NCI-H1105 treated with DMSO at 0.1 percent for 48 hours (cell line): ENCODE measurements at places on chromosomes 1 and 21.

DNA sequence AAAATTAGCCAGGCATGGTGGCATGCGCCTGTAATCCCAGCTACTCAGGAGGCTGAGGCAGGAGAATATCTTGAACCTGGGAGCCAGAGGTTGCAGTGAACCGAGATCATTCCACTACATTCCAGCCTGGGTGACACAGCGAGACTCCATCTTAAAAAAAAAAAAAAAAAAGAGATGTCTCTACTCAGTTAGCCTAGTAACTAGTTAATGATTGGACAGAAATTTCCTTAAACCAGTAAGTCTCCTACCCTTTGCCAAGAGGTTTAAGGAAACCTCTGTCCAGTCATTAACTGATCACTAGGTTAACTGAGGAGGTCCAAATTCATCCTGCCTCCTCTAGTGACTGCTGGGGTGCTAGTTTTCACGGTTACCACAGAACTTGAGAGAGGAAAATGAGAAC lies 143.9 kb upstream of the UBE2U start:
- no peak for DNase-seq

GRCh38 chr1:225930566-225930965 lies 6.5 kb upstream of the PYCR2 start:
- no peak for DNase-seq

GRCh38 chr1:152388889-152389288 lies 25.2 kb downstream of the CRNN start:
- DNase-seq, result no peak

DNA sequence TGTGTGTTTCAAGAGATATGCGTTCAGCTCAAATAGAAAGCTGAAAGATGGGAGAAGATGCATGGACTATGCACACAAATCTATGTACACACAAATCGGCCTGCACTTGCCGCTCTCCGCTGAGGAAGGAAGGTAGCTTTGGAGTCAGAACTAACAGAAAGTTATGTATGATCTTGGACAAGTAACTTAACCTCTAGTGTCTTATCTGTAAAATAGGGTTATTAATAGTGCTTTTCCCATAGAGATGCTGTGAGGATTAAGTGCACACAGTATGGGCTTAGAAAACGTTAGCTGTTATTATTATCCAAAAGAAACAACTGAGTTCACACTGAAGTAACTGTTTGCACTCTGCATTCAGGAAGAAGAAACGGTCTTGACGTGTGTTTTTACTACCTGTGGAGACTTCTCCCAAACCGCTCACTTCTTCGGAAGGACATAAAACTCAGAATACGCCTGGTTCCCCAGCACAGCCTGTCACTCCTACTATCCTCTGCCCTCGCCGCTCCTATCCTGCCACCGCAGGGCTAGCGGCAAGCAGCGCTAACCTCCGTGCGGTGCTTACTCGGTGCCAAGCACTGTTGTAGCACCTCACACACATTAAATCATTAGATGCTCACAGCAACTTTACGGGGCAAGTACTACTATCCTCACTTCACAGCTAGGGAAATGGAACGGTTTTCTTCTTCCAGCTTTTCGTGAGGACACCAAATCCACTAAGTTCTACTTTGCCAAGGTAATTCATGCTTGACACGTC lies 1.3 kb downstream of the TGFBR3 start:
- peak; percentile 37 for DNase-seq

GRCh38 chr1:119550381-119550780 lies 43.4 kb downstream of the HSD3B1 start:
- DNase-seq, result no peak

GRCh38 chr1:99627615-99628014 lies 18.3 kb upstream of the PALMD start:
- no peak for DNase-seq

DNA sequence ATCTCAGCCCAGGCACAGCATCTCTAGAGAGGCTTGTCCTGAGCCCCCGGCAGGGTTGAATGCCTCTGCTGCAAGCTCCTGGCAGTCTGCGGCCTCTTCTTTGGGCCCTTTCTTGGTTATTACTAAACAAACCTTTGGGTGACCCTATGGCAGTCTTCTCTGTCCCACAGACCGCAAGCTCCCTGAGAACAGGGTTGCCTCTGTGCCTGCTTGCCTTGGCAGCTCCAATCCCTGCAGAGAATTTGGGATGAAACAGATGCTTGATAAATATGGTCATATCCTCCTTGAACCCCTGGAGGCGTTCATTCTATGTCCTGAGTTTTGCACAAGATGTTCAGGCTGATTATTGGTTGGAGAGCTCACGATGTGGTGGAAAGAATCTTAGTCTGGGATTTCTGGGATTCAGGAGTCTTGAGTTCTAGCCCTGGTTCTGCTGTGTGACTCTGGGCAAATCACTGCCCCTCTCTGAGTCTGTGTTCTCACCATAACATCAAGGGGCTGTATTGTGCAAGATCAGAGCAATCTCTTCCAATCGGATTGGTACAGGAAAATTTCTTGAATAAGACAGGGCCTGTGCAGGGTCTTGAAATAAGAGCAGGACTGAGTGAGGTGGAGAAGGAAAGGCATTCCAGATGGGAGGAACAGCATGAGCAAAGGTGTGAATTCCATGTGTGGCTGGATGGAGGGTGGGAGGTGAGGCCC lies 49.6 kb downstream of the EDN2 start:
- DNase-seq, result no peak

DNA sequence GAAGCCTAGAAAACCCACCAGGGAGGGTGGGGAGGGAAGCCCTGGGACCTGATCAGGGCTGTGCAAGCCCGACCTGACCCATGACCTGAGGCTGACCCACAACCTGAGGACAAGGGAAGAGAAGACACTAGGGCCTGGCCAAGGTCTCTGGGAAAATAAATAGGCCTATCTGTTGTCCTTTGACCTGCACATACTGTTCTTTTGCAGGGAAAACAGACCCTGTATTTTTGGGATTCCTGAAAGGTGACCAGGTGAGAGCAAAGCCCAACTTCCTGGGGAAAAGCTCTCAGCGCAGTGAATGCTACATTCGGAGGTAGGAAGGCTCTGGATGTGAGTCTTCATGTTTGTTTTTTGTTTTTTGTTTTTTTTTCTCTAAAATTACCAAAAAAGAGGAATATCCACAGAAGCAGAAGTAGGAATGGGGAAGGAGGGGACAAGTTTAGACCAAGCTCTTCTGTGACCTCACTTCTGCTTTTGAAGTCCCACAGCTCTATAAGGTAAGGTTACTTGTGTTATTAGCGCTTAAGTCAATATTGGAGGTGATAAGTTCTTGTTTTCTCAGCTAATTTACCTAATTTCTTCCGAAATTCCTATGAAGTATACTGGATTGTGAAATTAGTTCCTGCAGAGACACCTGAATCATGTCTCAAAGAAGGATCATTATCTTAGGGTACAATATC lies 26.2 kb upstream of the LYST start:
- no peak for DNase-seq

GRCh38 chr1:50135716-50136115 lies 27.0 kb downstream of the ELAVL4 start:
- no peak for DNase-seq

GRCh38 chr1:25875154-25875855 lies at the start of gene PAQR7:
Gene PAQR7, minus strand, starts transcription at chr1:25875708. Its CDS starts 11,869 bp downstream, at chr1:25863839.
- peak; percentile 78 for DNase-seq

DNA sequence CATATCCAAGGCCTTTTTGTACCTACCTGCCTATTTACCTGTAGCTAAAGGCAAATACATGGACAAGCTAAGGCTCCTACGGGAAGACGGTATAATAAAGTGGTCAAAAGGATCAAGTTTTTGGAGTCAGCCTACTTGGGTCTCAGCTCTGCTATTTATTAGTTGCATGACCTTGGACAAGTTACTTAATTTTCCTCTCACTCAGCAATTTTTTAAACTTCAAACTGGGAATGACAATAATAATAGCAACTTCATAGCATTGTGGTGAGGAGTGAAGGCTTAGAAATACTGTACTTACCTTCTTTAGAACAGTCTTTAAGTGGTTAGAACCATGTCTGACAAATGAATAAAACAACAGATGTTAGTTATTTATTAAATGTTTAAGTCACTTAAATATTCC lies 60.2 kb upstream of the SLC35F3 start:
- no peak for DNase-seq

DNA sequence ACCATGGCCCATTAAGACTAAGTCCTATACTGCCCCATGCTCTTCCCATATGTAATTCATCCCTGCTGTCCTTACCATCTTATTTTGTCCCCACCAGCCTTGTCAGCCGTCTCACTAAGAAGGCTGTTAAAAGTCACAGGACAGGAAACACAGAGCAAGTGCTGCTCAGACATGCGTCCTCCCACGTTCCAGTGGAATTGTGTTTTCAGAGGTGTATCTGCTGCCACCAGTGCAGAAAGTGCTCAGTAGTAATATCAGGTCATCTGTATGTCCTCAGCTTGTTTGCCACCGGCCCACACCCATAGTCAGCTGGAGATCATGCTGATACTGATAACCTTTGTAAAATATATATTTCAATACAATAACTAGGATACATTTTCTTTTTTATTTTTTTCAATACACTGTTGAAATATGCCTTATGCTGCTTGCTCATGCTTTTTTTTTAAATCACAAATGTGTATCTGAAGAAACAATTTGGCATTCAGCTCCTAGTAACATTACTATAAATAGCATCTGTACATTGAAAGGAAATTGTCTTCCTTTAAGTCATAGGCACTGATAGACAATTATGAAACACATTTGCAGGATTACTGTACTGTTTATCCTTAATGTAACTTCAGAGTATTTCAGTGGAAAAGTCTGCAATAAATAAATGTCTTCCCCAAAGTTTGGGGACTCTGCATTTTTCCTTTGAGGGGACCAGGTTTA lies 156.9 kb downstream of the EDEM3 start:
- no peak for DNase-seq

DNA sequence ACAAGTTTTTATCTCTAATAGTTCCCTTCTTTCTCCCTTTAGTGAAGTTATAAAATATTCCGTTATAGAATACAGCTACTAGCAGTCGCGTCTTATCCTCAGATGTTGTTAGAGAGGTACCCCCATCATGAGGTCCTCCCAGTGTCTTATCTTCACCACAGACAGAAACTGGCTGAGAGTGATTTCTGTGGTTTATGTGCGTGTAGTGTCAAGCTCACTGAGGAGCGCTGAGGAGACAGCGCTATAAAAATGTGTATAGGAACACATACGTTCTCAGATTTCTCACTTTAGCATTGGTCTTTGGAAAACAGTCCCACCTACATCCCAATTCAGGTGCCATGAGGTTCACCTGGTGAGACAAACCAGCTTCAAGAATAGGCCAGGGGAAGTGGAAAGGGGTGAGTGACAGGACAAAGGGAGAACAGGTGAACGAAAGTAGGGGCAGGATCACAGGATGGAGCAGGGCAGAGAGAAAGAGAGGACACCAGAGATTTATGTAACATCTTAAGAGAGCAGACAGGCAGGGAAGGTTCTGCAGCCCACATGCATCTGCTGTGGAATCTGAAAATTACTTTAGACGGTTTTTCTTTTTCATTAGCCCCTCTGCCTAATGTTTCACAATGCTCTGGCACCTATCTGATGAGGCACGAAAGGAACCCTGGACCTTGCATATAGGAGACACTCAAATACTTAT lies 2.7 kb upstream of the PLEKHO1 start:
- DNase-seq, result no peak

- no peak for DNase-seq
Observed at GRCh38 chr1:185300152-185300551, 16.9 kb downstream of the IVNS1ABP start.

- no peak for DNase-seq
Observed at GRCh38 chr1:60906526-60906925, 175.8 kb upstream of the NFIA start.

GRCh38 chr1:12204140-12204539 lies 25.7 kb upstream of the VPS13D start:
- DNase-seq, result no peak

- no peak for DNase-seq
Observed at GRCh38 chr1:111895469-111895868, 94.0 kb downstream of the KCND3 start.

DNA sequence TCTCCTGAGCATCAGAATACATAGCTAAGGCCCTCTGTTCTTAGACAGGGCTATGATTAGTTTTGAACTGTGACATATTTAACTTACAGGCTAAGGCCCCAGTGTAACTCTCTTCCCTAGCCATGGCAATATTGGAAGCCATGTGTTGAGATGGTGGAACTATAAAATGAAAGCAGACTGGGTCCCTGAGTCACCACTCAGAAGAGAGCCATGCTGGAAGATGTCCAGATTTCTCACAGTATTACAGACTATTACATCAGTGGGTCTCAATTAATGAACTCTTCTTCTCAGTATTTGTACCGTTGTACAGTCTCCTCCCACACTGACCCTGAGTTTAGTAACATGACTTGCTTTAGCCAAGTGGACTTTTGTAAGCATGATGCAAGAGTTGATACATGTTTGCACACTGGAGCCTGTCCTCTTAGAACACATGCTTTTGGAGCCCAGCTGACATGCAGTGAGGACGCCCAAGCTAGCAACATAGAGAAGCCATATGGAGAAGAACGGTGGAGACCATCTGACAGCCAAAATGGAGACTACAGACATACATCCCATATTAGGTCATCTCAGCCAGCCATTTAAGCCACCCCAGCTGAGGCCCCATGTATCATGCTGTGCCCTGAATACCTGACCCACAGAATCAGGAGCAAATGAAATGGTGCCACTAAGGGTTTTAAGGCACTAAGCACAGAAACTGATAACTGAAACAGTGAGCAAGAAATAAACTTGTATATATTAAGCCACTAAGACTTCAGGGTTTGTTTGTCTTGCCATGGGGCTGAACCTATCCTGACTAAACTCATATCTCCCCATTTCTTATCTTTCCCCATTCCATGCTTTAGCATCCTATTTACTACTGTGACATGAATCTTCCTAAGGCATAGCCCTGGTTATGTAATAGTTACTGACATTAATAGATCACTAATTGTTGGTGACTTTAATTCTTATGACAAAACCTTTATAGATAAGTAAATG lies 24.4 kb downstream of the TBX15 start:
- no peak for DNase-seq

DNA sequence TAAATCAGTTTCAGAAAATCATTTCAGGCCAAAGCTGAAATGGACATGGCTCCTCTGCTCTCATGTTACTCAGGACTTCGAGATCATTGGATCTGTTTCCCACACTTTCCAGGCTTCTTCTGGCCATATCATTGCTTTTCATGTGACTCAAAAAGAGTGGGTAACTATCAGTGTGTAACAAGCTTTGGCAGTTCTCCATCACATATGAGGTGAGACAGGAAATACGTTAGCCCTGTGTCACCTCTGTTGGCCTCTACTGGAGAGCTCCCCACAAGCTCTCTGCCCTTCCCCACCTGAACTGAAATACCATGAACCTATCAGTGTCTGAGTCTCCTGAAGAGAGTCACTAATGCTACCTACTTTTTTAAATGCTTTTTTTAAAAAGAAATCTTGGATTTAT lies 128.2 kb downstream of the LBR start:
- no peak for DNase-seq

DNA sequence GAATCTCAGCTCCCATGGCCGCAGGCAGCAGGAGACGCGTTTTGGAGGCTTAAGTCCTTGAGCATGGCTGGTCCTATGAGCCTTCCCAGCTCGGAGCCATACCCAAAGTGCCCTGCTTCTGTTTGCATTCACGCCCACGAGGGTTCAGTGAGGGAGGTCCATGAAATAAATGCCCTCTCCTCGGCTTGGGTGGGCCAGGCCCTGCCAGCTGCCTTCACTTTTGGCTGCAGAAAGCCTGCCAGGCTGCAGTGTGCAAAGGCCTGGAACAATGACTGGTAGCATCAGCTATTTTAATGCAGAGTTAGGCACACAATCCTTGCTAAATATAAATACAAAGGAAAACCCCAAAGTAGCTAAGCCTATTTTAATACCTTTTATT lies 49.4 kb downstream of the H3-3A start:
- no peak for DNase-seq
